Activated CD8-positive, alpha-beta memory T cell treated with anti-CD3 and anti-CD28 coated beads, Interleukin-2, amount 10 ng/mL, durations not matched to agents 7 days and 5 days (primary cell): ENCODE measurements at places on chromosomes 13 and 19. TPM values are rescaled to one million over a fixed set of nuclear protein-coding genes. Genes with fewer than 3 reads are reported as not detected.

DNA sequence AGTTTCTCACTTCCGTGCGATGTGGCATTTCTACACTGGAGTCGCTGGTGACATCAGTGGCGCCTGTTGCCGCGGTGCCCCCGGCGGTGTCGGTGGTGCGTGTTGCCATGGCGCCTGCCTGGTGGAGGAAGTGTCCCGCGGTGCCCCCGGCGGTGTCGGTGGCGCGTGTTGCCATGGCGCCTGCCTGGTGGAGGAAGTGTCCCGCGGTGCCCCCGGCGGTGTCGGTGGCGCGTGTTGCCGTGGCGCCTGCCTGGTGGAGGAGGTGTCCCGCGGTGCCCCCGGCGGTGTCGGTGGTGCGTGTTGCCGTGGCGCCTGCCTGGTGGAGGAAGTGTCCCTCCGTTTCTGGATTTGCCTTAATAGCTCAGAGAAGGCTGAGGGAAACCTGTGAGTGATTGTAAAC is 127.6 kb downstream of the KDM4B start:
- no peak for DNase-seq
- no peaks in the 10 kb centered on the region for H3K27me3 ChIP-seq
- no peak overlapping the region for H3K27ac ChIP-seq
- H3K4me3 ChIP-seq: no peak overlapping the region
- H3K4me1 ChIP-seq: no peaks in the 10 kb centered on the region
- peaks cover 43% of the 10 kb centered on the region for H3K36me3 ChIP-seq

The ZNF625 gene
- 3.9 TPM for total RNA-seq

DNA sequence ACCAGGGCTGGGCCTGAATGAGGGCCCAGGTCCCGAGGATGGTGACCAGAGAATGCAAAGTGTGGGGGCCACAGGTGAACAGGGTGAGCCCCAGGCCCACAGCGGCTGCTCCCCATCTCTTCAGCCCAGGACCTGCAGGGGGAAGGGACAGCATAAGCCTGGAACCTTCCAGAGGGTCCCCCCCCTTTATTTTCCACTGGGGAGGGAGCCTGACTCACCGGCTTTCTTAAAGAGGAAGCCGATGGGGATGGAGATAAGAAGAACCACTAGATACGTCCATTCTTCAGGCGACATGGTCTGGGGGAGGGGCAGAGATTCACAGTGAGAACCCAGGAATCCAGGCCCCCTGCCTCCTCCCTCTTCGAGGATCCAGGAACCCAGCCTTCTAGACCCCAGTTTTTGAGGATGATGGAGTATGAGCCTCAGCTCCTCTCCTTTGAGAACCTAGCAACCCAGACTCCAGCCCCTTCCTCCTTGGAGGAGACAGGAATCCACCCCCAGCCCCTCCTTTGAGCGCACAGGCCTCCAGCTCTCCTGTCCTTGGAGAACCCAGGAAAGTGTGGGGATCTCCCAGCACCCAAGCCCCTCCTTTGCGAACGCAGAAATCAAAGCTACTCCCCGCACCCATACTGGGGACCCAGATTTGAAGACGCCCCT is 1.0 kb downstream of the MBOAT7 start:
- H3K27ac ChIP-seq: peak overlapping the region; percentile 83
- peaks cover 16% of the 10 kb centered on the region for H3K36me3 ChIP-seq
- peaks cover 37% of the 10 kb centered on the region for H3K4me1 ChIP-seq
- DNase-seq: peak; percentile 79
- no peaks in the 10 kb centered on the region for H3K27me3 ChIP-seq
- peak overlapping the region; percentile 80 for H3K4me3 ChIP-seq

The SLC7A10 gene
- total RNA-seq: not detected

GRCh38 chr13:58051807-58052375 is 420.3 kb downstream of the PCDH17 start:
- no peak overlapping the region for H3K27ac ChIP-seq
- DNase-seq: no peak
- no peaks in the 10 kb centered on the region for H3K27me3 ChIP-seq
- H3K36me3 ChIP-seq: no peaks in the 10 kb centered on the region
- H3K4me3 ChIP-seq: no peak overlapping the region
- H3K4me1 ChIP-seq: no peaks in the 10 kb centered on the region

DNA sequence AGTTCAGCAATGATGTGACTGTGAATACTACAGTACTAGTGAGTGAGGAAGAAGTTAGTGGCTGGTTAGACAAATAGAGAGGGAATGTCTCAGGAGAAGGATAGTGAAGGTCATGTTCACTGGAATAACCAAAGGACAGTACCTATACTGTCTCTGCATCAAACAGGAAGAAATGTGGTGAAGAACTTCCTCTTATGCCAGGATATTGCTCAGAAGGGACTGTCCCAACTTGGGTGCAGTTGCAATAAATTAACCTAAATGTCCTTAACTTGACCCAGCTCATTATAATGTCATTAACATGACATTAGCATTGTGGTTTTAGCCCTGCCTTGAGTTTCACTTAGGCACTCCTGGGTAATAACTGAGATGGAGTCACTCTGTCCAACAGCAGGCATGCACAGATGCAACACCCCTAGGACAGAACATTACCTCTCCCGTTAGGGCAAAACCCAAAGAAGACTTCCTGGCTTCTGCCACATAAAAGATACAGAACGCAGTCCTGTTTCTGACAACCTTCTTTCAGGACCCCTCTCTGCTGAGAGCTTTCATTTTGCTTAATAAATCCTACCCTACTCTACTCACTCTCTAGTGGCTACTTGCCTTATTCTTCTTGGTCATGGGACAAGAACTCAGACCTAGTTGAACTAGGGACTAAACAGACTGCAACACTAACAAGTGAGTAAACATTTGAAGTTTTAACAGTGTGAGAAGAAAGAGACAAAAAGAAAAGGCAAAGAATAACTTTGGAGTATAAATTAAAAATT is 1591.6 kb upstream of the MIR17HG start:
- H3K36me3 ChIP-seq: no peaks in the 10 kb centered on the region
- H3K4me1 ChIP-seq: no peaks in the 10 kb centered on the region
- no peak overlapping the region for H3K4me3 ChIP-seq
- DNase-seq: no peak
- H3K27ac ChIP-seq: no peak overlapping the region

DNA sequence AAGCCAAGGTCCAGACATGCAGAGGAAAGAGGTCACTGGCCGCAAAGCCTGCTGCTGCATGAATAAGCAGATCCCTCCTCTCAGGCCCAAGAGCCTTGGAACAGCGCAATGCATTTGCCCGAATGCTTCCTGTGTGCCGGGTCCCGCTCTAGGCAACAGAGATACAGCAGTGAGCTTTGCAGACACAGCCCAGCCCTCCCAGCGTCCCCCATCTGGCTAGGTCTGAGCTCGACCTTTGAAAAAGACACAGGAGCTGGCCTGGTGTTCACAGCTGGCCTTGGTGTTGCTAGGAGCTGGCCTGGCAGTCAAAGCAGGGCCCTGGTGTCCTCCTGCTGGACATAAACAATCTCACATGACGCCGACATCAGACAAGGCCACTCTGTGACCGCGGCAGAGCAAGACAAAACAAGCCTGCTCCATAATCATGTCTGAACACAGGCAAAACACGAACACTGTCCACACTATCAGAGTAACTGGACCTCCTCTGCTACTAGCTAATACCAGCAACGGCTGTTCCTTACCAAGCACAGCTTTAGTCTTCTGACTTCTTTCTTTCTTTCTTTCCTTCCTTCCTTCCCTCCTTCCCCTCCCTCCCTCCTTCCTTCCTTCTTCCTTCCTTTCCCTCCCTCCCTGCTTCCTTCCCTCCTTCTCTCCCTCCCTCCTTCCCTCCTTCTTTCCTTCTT is 5.7 kb upstream of the PEX11G start:
- H3K4me1 ChIP-seq: peaks cover 30% of the 10 kb centered on the region
- peaks cover 14% of the 10 kb centered on the region for H3K27me3 ChIP-seq
- H3K36me3 ChIP-seq: no peaks in the 10 kb centered on the region
- no peak overlapping the region for H3K4me3 ChIP-seq
- no peak overlapping the region for H3K27ac ChIP-seq

The CFAP97D2 gene
- total RNA-seq: not detected

DNA sequence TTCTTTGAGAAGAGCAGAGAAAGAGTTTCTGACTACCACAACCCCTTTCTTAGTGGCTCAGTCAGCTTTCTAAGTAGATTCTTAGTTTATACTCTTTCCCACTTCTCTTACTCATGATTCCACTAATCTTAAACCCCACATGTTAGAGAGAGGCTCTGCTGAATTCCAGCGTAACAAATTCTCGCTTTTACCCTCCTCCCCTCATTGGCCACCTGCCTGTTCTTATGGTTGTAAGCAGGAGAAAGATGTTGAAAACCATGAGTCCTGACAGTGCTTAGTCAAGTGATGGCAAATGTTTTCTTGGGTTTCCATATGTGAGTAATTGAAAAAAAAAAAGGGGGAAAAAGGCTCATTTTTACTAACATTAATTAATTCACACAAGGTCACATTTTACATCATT is 125.9 kb downstream of the ZDHHC20 start:
- H3K27me3 ChIP-seq: no peaks in the 10 kb centered on the region
- peaks cover 15% of the 10 kb centered on the region for H3K36me3 ChIP-seq
- DNase-seq: no peak

The KCNN4 gene
- total RNA-seq: 43.9 TPM

DNA sequence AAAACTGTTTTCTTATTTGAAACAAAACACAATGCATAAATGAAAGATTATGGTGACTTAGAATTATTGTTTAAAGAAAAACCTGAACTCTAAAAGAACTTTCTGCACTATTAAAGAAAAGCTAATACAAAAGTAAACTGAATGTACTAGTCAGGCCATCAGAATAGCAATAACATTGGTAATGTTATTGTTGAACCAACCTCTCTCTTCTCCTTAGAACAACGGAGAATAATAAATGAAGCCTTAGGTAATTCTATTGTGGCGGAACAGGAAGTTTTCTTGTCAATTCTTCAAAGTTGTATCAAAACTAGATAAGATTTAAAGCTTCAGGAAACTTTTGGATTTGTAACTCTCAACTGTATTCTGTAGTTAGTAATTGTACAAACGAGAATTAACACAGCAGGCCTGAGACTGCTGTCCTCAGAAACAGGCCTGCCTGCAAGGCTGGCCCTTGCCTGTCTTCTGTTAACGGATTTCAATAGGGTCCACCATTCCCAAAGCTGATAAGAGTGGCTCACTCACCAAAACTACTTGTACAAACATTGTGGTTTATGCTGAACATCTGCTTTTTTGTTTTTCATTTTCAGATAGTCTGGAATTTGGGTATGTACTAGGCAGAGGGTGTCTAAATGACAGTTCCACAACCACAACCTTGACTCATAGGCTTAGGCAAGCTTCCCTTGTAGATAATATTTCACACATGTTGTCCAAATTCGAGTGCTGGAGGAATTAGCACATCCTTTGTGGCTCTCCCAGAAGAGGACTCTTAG is 825.8 kb downstream of the GPC5 start:
- H3K27ac ChIP-seq: no peak overlapping the region
- no peak overlapping the region for H3K4me3 ChIP-seq
- no peaks in the 10 kb centered on the region for H3K27me3 ChIP-seq
- H3K36me3 ChIP-seq: no peaks in the 10 kb centered on the region
- H3K4me1 ChIP-seq: no peaks in the 10 kb centered on the region

The PTOV1 gene
- total RNA-seq: 79.4 TPM

DNA sequence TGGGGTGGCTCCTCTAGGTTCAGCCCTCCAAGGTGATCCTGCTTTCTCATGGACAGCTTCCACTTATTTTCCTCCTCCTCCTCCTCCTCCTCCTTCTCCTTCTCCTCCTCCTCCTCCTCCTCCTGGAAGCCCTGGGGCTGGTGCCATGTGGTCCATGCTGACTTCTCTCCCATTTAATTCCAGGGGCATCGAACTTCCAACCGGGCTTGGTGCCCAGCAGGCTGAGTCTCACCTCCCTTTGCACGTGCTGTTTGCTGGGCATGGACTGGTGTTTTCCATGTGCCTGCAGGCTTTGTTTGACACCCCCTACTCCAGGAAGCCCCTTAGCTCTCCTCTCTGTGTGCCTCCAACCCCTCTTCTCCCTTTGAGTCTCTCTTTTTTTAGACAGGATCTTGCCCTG is 3.7 kb downstream of the MAST3 start:
- no peak overlapping the region for H3K4me3 ChIP-seq
- peaks cover 33% of the 10 kb centered on the region for H3K4me1 ChIP-seq
- H3K27me3 ChIP-seq: no peaks in the 10 kb centered on the region
- no peak for DNase-seq
- H3K27ac ChIP-seq: no peak overlapping the region

GRCh38 chr19:19094513-19094912 is 30.7 kb downstream of the SLC25A42 start:
- H3K27me3 ChIP-seq: no peaks in the 10 kb centered on the region
- no peaks in the 10 kb centered on the region for H3K4me1 ChIP-seq
- H3K4me3 ChIP-seq: no peak overlapping the region
- H3K36me3 ChIP-seq: no peaks in the 10 kb centered on the region
- no peak for DNase-seq

DNA sequence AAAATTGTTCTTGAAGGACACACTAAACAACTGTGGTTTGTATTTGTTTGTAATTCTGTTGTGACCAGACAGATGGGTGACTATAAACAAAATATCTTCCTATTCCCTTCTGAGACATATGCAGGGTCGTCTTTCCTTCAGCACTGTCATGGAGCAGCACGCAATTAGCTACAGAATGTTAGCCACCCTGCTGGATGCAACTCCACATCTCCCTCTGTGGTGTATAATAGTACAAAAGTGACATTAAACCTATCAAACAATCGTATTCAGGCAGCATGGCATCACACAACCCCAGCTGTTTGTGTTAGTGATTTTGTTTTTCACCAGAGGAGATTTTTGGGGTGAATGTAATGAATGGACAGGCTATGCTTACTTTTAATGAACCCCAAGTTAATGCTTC is 146.2 kb downstream of the GPC6 start:
- no peaks in the 10 kb centered on the region for H3K27me3 ChIP-seq

- peaks cover 40% of the 10 kb centered on the region for H3K36me3 ChIP-seq
- H3K27ac ChIP-seq: no peak overlapping the region
- no peak for DNase-seq
- H3K27me3 ChIP-seq: no peaks in the 10 kb centered on the region
Observed at GRCh38 chr19:43731846-43732245, 16.0 kb downstream of the IRGC start.

The NXNL1 gene
- not detected for total RNA-seq

The ZNF738 gene
- 12.6 TPM for total RNA-seq

The URI1 gene
- total RNA-seq: 60.8 TPM

The CACNA1A gene
- 2.1 TPM for total RNA-seq

The AXL gene
- total RNA-seq: 0.05 TPM

The PABPC3 gene
- 0.52 TPM for total RNA-seq

DNA sequence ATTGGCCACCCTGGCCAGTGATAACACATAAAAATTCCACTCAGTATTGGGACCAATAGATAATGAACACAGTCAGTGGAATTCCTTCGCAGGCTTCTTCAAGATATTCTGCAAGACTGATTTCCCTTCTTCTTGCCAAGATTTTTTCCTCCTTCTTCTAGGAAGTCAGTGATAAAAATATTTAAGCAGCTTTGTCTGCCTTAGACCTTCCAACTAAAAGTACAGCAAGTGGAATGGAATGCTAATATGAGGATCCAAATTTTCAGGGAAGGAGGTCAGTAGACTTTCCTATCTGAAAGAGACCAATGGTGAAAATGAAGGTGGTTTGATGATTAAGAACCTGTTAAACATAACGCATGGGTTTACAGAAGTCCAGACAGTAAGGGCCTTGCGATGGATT is 9.6 kb downstream of the STARD13 start:
- H3K27me3 ChIP-seq: peaks cover 16% of the 10 kb centered on the region
- H3K36me3 ChIP-seq: no peaks in the 10 kb centered on the region
- no peaks in the 10 kb centered on the region for H3K4me1 ChIP-seq
- no peak overlapping the region for H3K27ac ChIP-seq
